Right renal cortex interstitium (tissue), 3 donors: ENCODE measurements at places on chromosomes 12 and 14.

GRCh38 chr12:101257357-101257756 lies 22.5 kb upstream of the UTP20 start:
- DNase-seq = no peak

DNA sequence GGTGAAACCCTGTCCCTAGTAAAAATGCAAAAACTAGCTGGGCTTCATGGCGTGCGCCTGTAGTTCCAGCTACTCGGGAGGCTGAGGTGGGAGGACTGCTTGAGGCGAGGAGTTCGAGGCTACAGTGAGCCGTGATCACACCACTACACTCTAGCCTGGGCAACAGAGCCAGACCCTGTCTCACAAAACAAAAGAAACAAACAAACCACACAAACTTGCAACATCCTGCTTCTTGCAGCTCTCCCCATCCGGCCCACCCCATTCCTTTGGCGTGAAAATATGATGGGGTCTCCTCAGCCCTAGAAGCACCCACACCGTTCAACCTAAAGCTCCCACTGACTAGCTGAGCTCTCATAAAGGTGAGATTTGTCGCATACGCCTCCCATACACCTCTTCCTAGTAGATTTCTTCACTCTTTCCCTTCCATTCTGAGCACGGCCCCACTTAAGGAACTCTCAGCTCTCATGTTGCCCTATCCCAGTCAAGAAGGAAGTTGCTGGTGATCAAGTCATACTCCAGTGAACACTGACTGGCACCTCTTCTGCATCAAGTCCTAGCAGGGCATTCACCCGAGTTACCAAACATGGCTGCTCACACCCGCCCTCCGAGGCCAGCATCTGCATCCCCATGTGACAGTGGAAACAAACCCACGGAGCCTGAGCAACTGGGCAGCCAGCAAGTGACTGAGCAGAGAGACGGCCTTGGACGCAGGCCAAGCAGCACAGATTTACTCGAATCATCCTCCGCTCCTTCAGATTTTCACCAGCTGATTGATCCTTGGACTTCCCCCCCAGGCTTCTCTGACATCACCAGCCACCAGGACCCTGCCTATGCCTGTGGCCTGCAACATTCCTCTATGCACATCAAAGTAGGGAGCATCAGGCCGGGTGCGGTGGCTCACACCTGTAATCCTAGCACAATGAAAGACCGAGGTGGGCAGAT lies 18.9 kb upstream of the CD27 start:
- no peak for DNase-seq

DNA sequence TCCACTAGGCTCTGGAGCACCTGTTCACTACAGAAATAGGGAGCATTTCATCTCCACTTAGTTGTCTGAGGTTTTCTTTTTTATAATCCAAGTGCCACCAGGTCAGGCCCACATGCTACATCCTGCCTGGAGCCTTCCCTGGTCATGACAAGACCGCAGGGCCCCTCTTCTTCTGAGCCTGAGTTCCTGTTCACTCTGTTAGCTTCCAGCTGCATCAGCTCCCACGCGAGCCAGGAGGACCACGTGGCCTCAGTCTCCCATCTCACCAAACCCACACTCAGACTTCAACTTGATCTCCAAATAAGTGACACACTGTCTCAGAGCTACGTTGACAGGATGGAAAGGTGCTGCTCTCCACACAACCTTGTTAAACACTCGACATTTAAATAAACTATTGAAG lies 21.0 kb downstream of the RIMBP2 start:
- DNase-seq = no peak

DNA sequence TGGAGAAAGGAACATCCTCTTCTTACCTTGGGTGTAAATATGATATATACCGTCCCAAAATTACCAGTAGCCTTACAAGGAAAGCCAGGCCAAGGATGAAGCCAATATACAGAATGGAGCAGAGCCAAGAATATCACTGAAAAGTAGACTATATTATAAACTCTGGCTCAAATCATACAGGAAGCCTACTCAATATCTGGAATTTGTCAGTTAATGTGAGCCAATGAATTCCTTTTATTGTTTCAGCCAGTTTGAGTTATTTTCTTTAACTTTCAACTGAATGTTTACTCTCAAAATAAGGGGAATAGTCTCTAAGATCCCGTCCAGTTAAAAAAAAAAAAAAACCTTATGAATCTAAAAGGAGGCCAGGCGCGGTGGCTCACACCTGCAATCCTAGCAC lies 9.8 kb upstream of the DENND5B start:
- no peak for DNase-seq

DNA sequence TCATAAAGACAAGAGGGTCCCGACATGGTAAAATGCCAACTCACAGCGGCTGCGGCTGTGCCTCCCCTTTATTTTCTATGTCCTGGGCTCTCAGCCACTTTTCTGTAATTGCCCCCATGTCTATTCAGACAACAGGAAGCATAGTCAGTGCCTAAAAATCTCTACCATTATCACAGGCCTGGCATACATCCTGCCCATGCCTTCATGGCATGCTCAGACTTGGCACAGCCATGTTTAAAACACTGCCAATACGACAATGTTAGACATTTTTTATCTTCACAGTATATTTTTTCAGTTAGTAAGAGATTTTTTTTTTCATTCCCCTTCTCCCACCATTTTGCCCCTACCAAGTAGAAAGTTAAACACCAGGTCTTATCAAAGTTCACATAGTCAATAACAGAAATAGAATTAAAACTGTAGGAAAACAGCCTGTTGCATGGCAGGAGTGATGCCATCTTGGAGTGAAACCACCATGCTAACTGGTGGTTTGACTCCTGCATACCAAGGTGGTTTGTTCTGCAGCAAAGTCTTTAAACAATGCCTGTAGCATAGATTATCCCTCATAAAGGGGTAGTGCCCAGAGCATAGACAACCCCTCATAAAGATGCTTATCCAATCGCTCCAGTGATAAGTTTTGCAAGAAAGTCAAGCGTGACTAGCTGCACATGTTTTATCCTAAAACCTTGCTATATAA lies 18.9 kb upstream of the CERS5 start:
- DNase-seq = no peak

DNA sequence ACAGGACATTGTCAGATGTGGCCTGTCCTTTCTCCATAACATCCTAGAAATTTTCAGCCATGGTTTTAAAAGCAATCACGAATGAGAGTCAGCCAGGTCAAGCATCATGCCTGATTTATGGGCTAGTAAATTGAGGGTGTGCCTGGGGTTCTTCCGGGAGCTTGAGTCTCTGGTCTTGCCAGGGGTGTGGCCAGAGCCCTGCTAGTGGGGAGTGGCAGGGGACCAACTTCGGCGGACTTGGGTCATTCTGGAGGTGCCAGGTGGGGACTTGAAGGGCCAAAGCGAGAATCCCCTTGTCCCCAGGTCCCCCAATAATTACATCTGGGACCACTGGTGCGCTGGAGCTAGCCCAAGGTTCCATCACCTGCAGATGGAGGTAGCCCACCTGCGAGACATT lies 5.7 kb downstream of the OTUB2 start:
- DNase-seq = no peak

DNA sequence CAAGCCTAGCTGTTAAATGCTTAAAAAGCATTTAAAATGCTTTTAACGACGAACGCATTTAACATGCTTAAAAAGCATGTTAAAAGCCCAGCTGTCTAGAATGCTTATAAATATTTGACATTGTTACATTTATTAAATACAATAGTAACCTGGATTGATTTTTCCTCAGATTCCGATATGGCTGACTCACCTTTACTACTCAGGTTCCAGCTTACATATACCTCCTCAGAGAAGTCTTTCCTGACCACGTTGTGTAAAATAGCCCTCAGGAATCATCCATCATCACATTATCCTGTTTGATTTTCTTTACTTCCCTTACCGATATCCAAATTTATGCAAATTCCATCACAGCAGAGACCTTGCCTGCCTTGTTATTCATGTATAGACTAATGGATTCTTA lies 51.4 kb downstream of the SLC41A2 start:
- DNase-seq = no peak

- no peak for DNase-seq
Observed at GRCh38 chr12:105507311-105508038, 177.0 kb downstream of the C12orf75 start.

DNA sequence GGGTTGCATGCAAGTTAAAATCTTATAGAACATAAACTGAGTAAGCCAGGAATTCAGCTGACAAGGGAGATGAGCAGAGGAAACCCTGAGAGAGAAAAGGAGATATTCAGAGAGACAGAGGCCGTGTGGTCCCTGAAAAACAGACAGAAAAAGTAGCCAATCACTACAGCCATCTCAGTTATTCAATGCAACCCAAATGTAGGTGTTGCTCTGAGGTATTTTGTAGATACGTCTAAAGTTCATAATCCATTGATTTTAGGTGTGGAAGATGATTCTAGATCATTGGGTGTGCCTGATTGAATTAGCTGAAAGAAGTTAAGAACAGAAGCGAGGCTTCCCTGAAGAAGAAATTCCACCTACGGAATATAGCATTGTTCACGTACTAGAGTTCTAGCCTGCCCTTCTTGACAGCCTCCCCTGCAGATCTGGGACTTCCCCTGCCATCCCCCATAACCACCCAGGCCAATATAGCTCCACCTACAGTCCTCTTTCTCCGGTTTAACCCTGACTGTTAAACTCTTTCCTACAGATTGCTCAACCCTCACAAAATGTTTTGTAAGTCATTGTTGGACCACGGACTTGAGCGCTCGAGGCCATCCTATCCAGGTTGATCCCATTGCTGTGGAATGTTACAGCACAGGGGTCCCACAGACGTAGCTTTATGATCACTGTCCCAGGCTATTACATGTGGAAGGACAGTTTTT lies 21.7 kb downstream of the AICDA start:
- DNase-seq = no peak

DNA sequence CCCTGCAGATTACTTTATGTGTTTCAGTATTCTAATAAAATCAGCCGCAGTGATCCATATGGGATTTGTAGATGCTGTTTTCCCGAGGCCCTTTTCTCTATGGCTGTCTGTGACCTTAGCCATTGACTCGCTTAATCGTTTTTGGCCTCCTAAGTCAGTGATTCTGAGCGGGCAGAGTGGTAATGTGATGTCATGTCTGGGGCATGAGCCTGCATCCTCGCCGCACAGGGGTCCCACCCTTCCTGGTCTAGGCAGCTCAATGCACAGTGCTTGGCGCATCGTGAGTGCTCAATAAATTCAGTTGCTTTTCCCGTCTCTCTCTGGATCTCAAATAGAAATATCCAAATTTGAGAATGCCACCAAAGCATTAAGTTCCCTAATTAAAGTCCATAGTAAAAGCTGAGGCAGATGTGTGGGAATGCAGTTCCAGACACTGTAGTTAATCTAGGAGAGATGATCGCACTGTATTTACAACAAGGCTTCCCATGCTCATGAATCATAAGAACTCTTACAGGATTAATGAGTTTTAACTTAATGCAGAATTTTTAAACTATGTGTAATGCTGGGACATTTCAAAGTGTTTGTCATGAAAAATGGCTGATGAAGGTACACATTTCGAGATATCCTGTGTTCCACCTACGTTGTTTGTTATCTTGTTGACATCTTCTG lies 29.3 kb downstream of the HMGA2 start:
- DNase-seq = no peak

DNA sequence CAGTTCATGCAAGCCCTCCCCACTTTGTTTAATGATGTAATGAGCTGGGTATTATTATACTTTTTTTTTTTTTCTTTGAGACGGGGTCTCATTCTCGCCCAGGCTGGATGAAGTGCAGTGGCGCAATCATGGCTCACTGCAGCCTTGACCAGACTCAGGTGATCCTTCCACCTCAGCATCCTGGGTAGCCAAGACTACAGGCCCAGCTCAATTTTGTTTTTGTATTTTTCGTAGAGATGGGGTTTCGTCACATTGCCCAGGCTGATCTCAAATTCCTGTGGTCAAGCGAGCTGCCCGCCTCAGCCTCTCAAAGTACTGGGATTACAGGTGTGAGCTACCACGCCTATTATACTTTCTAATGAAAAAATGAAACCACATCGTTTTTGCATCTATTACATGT lies 4.5 kb upstream of the DCAF11 start:
- DNase-seq = no peak

DNA sequence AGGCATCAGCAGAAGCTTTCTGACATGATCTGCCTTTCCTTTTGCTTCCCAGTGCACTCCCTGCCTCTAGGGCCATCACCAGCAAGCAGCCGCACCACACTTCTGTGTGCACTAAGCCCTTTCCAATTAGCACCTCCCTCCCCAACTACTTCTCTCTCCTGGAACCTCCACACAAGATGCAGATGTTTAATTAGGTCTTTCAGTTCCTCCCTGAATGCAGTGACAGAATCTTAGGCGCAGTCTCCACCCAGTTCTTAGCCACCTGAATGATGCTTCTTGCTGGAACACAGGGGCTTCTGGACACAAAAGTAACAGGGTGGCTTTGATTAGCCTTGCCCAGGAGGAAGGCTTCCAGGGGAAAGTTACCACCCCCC lies 32.9 kb downstream of the NIN start:
- no peak for DNase-seq

DNA sequence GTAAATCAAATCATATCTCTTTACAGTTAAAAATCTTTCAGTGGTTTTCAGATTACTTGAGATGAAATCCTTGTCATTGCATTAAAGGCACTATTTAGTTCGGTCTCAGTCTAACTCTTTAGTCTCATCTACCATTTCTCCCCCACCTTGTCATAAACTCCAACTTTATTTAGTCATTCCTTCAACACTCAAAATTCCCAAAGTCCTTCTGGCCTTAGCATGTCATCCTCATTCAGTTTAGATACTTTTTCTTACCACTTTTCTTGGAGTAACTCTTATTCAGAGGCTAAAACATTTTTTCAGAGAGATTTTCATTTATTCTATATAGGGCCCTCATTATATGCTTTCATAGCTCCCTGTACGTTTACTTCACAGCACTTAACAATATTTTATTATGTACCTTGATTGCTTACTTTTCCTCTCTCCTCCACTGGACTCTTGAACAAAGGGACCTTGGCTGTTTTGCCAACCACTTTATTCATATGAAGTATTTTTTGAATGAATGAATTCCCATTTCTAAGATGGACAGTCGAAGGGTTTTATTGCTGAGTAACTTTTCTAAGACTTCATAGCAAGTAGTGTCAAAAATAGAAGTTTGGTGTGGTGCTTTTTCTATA lies 12.8 kb downstream of the USP15 start:
- DNase-seq = no peak

DNA sequence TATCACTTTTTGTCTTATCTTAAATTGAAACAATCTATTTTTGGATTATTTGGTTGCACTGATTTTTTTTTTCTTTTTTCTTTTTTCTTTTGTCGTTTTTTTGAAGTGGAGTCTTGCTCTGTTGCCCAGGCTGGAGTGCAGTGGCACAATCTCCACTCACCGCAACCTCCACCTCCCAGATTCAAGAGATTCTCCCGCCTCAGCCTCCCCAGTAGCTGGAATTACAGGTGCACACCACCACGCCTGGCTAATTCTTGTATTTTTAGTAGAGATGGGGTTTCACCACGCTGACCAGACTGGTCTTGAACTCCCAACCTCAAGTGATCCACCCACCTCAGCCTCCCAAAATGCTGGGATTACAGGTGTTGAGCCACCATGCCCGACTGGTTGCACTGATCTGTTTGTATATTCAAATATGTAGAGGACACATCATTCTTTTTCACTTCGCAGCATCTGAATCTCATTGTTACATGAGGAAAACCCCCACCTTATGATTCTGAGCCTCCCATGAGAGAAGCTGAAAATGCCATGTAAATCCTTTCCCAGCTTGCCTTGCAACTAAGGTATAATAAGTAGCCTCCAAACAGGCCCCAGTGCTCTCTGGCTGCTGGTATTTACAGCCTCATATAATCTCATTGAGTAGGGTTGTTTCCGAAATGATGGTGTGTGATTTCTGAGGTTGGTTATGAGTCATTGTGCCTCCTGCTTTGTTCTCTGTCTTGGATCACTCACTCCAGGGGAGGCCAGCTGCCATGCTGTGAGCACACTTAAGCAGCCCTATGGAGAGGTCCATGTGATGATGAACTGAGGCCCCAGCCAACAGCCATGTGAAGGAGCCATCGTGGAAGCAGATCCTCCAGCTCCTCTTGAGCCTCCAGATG lies 5.2 kb upstream of the HSP90B1 start:
- DNase-seq = no peak
